Stimulated activated CD4-positive, alpha-beta T cell treated with anti-CD3 and anti-CD28 coated beads, Interleukin-2, amount 100 ng/mL, for 4 hours (primary cell): ENCODE measurements at places on chromosomes 6 and 20.

DNA sequence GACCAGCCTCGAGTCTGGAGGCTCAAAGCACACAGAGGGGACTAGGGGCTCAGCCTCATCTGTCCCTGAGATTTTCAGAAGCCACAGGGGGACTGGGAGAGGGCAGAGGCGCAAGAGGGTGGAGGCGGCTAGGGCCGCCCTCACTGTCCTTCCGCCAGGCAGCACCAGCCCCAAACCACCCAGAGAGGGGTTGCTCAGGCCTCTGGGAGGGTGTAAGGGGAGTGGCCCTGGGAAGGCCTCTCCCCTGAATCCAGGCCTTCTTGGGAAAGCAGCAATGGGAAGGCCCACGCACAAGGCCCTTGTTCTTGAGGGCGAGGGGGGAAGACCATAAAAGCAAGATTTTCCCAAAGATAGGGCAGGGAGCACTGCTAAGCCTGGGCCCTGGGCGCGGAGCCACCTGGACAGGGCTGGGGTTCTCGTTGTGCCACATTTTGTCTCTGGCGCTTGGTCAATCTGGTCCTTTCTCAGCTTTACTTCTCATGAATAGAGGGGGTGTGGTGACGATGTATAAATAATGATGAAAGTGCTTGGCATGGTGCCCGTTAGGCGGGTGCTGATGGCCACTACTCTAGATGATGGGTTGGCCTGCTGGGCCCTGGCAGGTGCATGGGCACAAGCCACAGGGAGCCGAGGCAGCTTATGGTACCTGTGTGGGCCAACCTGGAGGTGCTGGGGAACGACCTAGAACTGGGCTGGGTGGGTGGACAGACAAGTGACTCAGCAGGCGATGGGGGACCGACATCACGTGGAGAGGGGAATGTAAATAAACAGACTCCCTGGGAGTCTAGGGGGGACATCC lies 4.8 kb downstream of the SAMD10 start:
- DNase-seq, result no peak

DNA sequence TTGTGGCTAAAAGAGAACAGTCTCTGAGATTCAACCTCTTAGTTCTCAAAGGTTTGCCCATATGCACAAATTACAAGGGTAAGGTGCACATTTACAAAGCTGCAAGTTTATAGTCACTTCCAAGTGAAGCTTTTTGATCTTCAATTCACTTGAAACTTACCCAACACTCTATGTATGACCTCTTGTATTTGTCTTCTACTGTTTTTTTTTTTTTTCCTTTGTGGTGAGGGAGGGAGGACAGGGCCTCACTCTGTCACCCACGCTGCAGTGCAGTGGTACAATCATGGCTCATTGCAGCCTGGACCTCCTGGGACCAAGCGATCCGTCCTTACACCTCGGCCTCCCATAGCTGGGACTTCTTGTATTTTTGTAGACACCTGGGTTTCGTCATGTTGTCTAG lies 4.5 kb upstream of the FOXO3 start:
- no peak for DNase-seq

DNA sequence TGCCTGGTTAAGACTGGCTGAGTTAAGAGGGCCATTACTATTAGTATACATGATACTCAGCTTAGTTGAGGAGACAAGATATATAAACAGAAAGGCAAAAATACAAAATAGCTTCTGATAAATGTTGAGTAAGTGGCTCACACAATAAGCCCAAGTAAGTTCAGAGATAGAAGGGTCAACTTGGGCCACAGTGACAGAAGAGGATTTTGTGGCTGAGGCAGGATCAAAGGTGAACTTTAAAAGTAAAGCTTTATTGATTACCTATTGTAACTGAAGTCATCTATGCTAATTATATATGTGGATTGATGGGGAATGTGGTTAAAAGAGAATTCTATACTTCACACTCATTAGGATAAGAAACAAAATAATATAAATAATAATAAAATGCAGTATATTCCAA lies 80.8 kb downstream of the PHACTR2 start:
- DNase-seq, result no peak

DNA sequence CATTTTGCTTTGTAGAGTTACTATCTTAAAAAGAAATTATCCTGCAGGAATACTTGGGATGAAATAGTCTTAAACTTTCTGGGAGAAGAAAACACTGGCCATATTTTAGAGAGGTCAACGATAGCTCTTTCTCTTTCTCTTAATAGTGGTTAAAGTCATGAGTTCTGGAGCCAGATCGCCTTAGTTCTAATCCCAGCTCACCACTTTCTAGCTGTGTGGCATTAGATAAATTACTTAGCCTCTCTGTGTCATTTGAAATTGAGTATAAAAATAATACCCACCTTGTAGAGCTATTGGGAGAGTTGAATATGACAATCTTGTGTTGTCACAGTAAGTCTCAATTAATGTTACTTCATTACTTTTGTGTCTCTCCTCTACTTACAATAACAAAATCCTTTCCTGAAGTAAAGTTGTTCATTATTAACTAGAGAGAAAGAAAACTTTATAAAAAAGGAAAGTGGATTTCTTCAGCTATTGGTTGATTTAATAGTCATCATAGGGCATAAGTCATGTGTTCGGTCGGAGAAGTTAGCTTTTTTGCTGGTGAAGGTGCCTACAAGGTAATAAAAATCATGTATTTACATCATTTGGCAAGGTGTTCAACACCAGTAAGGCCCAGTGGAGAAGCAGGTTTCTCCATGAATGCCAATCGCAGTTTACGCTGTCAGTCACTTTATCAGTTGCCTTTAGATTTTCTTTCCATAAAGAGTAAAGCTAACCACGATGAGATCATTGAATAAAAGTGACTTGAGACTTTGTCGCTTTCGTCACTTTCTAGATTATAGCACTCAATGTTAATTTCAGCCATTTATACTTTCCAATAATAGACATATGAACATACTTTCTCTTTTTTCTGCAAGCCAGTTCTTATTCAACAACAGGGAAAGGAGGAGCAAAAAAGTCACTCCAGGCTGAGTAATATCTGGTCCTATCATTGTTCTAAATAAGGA lies 2.0 kb downstream of the NEDD9 start:
- DNase-seq, result no peak

DNA sequence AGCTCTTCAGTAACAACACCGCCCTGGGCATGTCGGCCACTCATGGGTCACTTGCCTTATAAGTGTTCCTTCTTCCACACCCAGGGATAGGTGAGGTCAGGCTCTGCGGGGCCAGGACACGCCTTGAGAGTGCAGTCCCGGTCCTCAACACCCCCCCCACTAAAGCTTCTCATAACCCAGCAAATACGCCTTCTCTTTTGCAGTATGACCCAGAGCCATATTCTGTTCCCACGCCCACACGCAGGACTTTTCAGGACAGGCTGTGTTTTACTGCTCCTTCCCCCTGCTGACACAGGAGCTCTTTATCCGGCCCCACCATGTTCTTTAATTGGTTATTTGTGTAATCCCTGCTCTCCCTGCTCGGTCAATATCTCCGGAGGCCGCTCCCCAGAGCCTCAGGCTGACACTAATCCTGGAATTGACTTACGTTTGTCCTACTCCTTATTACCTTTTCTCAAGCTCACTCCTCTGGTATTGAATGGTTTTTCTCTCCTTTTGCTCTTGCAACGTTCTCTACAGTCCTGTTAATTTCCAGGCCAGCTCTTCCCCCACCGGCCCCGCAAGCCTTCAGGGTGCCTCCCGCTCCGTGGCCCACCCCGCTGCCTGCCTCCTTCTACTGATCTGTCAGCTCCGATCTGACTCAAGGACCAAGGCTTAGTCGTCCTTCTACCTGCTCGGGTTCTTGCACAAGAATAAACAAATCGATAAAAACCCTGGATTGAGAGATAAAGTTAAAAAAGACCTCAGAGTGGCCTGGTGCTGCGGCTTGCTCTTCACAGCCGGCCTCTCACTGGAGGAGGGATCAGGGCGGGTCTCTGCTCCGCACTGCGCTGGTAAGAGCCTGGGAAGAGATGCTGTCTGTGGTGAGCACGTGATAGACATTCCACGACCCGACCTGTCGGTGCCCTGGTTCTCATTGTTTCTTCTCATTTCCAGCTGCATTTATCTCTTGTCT lies 357.5 kb downstream of the ZFAND3 start:
- no peak for DNase-seq

DNA sequence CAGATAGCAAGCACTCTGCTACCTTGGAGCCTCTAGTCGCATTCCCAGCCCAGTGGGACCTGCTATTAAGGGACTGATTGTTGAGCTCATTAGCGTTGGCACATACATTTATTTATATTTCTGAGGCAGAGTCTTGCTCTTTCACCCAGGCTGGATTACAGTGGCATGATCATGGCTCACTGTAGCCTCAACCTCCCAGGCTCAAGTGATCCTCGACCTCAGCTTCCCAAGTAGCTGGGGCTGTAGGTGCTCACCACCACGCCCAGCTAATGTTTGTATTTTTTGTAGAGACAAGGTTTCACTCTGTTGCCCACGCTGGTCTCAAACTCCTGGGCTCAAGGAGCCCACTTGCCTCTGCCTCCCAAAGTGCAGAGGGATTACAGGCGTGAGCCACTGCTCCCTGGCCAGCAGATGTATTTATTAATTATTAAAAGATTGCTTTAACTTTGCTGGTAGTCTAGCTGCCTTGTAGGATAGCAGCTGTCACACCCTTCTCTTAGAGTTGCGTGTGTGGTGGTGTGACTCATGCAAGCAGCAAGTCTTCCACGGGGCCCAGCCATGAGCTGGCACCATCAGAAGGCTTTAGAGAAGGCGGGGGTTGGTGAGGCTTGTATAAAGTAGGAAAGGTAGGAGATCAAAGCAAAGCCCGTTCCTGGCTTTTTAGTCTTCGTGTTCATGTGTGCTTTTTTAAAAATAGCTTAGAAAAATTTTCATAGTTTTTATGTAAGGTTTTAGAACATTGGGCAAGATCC lies 16.5 kb downstream of the ACTR5 start:
- DNase-seq, result peak; percentile 44

DNA sequence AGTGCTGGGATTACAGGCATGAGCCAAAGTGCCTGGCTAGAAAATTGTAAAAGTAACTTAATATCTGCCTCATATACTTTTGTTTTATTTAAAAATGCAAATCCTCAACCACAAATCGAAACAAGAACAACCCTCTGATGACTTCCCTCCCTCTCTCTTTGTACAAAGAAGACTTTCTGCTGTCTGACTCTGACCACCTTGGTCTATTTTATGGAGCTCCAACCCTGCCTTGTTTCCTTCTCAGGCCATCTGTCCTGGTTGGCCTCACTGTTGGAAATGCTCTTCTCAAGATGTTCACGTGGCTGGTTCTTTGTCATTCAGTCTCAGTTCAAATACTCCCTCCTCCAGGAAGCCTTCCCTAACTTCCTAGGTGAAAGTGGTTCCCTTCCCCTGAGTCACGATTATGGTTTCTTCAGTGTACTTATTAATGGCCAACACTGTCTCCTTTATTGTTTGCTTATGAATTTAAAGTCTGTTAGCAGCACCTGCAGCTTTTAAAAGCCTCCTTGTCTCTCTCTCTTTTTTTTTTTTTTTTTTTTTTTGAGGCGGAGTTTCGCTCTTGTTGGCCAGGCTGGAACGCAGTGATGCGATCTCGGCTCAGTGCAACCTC lies 151.5 kb upstream of the SALL4 start:
- no peak for DNase-seq

DNA sequence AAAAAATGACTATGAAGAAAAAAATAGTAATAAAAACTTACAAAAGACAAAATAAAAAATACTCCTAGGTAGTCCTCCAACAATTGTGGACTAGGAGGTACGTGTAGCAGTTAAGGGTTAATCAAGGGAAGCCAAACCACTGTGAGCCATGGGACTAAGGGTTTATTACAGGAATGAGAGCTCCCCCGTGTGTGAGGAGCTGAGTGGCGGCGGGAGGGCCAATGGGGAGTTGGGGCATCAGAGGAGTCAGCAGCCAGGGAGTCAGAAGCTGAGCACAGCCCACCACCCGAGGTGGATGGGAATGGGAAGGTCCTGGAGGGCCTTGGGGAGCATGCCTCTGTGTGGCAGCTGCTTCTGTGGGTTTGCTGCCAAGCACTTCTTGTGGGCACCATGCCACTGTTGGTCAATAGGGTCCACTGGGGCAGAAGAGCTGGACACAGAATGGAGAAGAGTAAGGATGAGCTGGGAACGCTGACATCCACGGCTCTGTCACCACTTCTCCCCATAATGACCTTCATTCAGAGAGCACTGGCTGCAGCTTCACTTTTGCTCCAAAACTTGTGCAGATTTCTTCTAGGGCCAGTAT lies 373.3 kb downstream of the CDKAL1 start:
- no peak for DNase-seq

DNA sequence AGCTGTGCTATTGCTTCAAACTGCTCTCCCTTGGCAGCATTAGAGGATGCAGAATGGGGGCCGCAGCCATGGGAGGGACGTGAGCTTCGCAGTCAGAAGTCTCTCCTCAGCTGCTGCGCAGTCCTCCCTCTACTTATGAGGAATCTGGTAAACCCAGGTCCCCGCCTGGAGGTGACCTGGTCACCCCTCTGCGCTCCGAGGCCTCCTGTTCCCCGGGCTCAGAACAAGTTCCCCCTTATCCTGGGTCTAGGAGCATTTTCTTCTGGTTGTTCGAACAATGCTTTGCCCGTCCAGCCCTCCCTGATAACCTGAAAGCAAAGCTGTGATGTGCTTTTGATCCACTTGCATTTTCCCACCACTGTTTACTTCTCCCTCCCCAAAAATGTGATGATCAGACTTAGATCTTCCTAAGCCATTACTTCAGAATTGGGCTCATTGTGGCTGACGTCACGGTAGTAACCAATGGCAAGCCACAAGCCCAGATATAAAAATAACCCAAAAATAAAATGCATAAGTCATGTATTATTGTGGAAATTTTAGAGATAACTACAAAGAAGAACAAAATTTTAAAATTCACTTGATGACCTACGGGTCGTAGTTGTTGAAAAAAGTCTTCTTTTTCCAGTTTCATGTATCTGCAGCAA lies 80.7 kb downstream of the SERAC1 start:
- DNase-seq, result no peak
